ENCODE measurements at places on chromosomes 5 and 9. TPM values are rescaled to one million over a fixed set of nuclear protein-coding genes. Genes with fewer than 3 reads are reported as not detected.

RNF44 gene
- 36.8 TPM for total RNA-seq

TMEM232 gene
- total RNA-seq = not detected

PCDH1 gene
- total RNA-seq = 2.4 TPM

MELK gene
- 71.3 TPM for total RNA-seq

RGP1 gene
- total RNA-seq = 13.7 TPM

ECSCR gene
- total RNA-seq = not detected

SLC1A3 gene
- total RNA-seq = not detected

PCDHGA10 gene
- not detected for total RNA-seq

ARID3C gene
- 0.23 TPM for total RNA-seq

PRRX2 gene
- total RNA-seq = 8.7 TPM
